HS-5 (cell line): ENCODE measurements at places on chromosomes 7 and 10.

- no peak for DNase-seq
Measured at GRCh38 chr10:88260329-88261051, 322.6 kb downstream of the RNLS start.

- no peak for DNase-seq
Measured at GRCh38 chr10:132188331-132188730, 1.6 kb downstream of the DPYSL4 start.

- no peak for DNase-seq
Measured at GRCh38 chr10:55631071-55631654, 729.9 kb downstream of the ZWINT start.

- DNase-seq: no peak
Measured at GRCh38 chr7:100465702-100466311, 1.7 kb upstream of the SPACDR start.

- no peak for DNase-seq
Measured at GRCh38 chr10:71435571-71436267, 39.0 kb downstream of the CDH23 start.

GRCh38 chr10:83343676-83344075 is 795.6 kb upstream of the GHITM start:
- no peak for DNase-seq

DNA sequence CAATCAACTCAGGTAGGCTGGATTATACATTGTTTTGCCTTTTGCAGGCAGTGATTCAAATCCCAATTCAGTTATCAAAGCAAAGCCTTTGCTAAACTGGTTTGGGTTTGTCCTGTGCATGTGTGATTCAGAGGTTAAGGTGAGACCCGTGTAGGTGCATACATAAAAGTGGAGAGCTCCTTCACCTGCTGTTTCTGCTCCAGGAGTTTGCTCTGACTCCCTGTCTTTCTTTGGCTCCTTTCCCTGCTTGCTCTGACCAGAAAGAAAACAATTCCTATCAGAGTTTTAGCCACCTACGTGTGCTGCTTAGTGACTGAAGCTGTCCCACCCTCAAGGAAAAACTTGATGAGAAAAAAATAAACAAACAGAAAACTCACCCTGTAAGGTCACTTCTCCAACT is 101.1 kb downstream of the TPST1 start:
- DNase-seq: no peak

DNA sequence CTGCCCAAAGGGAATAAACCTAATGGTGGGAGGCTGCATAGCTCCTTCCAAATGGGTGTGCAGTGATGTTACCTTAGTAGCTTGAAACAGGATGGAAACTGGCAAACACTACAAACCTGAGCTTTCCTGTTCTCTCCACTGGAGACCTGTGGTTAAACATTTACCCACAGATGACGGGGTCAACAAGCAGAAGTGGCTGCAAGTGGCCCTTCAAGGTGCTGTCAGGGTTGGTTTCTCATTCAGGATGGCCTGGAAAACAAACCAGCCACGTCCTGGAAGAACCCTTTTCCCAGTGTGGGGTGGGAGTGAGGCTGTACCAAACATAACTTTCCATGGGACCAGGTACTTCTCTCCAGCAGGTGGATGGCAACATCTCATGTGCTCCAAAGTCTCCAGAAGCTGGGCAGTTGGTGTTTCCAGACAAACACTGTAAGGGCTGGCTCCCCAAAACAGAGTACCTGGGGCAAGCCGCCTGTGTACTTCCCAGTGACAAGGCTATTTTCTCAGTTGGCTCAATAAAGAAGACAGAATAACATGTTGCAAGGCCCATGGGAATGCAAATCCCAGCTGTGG is 67.5 kb downstream of the DNAJB9 start:
- DNase-seq: no peak
